SK-N-SH (cell line): ENCODE measurements at places on chromosomes 4 and X.

DNA sequence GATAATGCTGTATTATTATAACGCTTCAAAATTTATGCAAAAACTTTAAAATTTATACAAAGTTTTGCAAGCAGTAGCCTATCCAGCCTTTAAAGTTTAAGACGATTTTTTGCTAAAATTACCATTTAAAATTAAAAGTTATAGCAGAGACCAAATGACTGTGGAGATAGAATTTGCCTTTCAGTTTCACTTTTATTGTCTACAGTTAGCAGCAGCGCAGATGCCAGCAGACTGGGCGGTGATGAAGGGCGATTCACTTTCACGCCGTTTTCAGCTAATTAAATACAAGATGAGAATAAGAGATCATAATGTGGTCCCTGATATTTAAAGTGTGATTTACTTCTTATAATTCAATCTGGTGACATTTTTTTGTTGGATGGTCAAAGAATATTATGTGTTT, 1381.5 kb upstream of the ADGRL3 start:
- DNase-seq, result no peak

DNA sequence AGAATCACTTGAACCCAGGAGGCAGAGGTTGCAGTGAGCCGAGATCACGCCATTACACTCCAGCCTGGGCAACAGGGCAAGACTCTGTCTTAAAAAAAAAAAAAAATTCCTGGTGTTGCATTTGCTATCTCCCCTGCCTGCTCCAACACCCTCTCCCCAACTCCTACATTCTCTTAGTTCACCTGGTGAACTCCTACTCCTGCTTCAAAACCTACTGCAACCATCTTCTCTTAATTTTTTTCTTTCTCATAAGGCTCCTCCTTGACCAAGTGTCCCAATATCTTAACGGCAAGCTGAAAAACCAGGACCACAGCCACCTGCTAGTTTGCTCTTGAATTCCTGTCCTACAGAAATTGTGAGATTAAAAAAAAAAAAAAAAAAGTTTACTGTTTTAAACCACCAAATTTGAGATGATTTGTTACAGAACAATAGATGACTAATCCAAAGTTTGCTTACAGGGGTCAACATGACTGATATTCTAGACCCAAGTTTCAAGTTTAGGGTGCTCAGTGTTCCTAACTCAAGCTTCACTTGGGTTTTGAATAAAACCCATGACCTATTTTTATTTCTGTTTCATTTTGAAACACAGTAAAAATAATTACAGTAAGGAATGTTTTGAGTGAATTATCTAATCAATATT, 13.1 kb upstream of the ANXA5 start:
- no peak for DNase-seq

- no peak for DNase-seq
Measured at GRCh38 chr4:7233601-7234000, 41.3 kb downstream of the SORCS2 start.

GRCh38 chrX:112645774-112646173, 34.0 kb downstream of the LHFPL1 start:
- no peak for DNase-seq

DNA sequence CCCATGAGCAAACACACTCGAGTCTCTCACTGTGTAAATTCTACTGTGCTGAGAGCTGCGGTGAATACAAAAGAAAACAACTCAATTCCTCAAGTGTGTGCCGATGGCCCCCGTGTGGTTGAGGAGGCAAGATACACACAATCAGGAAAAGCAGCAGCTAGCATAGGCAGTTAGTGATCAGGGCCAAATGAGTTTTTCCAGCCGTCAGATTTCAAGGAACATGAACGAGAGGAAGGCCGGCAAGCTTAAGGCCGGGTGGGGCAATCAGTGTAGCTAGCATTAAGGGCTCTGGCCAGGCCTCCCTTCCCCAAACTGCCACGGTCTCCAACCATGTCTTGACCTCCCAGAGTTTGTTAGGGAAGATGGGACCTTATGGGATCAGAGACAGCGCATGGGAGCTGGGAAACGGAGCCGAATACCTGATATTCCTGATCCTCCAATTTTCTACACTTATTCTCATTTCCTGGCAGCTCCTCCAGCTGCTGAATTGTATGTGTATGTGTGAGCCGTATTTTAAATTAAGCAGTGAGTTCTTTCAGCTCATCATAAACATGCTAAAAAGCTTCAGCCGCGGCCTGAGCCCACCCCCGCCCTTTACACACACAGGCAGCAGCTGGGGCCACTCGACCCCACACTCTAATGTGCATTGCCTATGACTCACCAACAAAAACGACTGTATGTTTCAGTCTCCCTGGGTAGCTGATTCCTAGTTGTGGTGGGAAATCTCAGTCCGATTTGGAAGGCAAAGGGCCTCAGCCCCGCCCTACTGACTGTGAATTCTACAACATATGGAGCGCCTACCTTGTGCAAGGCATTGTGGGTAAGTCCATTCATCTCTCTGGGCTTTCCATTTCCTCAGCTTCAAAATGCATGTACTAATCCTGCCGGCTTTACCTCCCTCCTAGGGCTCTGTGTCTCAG, 59.9 kb downstream of the RTL9 start:
- DNase-seq, result peak; percentile 22

DNA sequence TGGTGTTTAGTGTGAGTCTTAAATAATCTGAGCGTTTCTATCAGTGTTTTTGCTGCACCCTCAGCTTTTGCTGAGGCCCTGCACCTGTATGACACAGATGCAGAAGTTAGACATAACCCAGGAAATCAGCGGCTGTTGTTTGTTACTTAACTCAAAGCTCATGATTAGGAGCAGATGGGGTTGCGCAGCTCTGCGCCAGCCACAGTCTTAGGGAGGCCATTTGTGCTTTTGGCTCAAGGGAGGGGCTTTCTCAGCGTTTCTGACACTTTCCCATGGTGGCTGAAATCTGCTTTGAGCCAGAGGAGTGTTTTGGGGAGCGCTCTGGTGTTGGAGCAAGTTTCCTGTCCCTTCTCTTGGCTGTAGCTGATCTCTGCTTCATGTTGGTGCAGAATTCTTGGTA, 433.8 kb downstream of the NAF1 start:
- no peak for DNase-seq

GRCh38 chrX:83008415-83008814, 499.7 kb upstream of the POU3F4 start:
- no peak for DNase-seq

DNA sequence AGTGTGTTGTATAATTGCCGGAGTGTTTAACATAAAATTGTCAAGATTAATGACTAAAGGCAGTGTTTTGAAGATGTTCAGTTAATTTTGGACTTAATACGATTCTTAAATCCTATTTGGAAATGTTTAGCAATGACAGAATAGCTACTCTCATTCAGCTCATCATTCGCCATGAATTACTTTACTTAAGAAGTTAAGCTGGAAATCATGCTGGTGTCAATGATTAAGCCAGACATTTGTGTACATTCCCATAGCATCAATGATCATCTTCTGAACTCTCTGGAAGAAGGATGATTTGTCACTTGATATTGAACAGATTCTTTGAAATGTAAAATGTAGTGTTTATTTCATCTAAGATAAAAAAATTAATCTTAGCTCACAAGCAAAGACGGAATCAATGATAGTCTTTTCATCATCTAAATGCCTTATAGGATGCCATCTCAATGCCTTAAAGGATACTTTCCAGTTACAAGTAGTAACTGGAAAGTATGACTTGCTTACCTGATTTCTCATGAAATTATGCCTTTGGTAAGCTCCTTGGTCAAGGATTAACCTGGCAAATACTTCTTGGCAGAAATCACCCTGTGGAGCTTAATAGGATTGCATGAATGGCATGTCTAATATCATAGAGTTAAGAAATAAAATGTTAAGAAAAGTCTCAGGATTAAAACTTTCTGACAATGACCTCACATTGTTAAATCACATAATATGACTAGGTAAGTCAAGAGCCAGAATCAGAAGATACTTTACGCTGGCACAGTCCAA, 515.5 kb upstream of the AGA start:
- no peak for DNase-seq

DNA sequence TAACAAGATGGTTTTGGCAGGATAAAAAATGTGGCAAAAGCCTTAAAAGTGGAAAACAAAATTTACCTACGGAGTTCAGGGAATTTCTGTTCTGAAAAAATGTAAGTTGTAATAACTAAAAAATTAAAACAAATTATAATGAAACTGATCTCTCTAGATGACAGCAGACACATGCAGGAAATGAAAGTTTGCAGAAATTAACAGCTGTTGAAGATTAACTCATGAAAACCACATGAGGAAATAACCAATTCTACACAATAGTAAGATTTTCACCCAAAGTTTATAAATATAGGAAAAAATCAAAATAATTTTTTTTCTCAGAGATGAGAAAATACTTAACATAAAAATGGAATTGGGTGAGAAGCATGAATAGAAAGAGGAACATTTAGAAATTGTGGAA, 47.5 kb upstream of the UGT2B15 start:
- DNase-seq, result no peak

DNA sequence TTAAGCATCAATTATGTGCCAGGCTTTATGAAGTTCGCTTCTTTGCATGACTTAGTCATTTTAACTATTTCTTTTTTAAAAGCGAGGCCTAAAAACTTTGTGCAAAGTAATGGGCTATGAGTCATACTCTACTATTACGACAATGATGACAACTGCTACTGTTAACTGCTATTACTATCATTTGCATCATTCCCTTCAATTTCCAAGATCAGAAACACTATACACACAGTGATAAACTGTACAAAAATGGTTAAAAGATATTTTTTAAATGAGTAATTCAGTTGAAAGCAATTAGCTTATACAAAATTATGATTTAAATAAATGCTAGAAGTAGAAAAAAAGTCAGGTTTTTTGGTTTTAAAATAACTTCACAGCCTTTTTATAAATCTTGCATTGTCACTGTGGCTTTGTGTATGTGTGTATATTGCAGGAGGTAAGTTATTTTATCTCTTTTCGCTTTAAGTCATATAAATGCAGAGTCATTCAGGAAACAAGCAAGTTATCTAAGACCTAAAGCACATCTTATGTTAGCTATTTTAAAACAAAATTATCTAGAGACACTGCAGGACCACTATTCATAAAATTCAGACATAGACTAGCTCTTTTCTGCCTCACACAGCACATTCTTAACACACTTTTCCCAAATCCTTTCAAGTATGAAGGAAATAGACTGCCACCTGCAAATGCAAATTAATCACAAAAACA, 18.5 kb upstream of the CXCL3 start:
- DNase-seq, result no peak

- no peak for DNase-seq
Measured at GRCh38 chr4:126719852-126720251, 912.9 kb upstream of the INTU start.

DNA sequence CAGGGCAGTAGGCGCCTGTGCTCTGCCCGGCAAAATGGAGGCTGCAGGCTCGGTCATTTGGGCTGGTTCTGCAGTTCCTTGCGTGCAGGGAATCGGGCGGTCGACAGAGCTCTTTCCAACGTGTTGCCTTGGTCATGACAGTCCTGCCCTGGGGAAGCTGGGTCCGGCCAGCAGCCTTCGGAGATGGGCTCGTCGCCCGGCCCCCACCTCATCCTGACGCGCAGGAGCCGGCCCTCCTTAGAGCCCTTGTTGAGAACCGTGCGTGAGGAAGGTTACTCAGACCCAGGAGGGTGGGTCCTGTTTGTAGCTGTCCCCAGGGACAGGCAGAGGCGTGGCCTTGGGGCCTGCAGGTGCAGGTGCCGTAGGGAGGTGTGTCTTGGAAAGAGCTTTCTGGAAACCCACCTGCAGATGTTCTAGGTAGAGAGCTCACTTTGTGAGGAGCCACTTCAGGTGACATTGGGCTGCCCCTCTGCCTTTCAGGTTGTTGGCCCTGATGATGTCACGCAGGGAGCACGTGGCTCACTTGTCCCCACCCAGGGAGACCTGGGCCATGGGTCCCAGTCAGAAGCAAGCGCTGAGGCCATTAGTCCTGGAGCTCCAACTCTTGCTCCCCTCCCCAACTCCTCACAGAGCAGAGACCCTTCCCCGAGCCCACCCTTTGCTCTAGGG, 15.2 kb upstream of the HGFAC start:
- no peak for DNase-seq

DNA sequence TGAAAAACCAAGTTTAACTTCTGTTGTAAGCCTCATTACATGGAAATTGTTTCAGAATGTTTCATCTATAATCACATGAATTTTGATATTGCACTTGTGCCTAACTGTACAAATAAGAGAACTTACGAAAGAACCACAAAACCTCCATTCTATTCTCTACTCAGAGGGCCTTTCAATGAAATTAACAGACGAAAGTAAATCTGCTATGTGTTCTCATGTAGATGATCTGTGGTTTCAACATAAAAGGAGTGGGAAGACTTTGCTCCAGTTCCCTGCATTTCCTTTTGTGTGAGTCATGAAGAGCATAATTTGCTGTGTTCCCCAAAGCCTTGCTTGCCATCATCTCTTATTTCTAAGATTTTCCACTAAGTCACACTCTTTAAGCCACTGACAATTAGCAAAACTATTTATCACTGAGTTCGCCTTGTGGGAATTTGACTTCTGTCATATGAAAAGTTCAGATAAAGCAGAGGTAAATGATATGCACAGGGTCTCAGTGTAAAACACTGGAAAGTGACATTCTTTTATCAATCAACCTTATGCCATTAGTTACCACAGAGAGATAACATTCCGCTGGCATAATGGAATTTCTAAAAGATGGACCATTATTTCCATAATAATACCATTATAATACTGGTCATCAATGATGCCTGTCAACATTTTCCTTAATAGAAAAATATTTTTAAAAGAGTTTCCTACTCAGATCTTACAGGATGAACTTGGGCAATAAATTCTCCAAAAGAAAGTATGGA, 329.8 kb downstream of the NR3C2 start:
- DNase-seq, result no peak

DNA sequence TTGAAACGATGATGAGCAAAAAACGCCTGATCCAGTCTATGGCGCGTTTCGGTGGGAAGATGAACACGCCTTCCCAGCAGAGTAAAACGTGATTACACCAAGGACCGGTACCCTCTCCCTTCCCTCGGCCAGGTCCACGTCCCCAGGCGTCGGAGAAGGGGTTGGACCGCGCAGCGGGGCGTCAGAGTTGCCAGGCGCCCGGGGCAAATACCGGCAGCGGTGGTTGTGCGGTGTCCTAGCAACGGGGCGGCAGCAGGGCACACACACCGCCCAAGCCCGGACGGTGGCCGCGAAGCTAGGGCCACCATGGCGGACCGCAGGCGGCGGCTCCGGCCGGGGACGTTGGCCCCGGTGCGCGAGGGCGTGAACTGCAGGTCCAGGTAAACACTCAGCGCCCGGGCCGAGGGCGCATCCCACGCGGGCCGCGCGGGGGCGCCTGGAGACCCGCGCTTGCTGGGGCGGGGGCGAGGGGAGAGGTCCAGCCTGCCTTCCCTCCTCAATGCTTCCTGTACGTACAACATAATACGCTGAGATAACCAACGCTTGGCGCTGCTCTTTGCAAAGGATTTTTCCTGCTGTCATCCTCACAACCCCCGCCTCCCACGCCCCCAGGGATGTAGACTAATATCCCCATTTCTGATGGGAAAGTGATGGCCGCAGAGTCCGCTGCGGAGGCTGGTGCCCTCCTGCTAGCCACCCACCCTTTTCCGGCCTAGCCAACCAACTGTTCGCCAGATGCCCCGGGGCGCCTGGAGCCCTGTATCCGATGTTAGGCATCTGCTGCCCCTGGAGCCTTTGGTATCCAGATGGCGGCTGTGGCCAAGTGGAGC, at the start of gene FAM47E:
FAM47E (plus strand) TSS at position 281 of the 830 bp plus-strand sequence; CDS start at position 307, 26 bp downstream.
- DNase-seq, result peak; percentile 90

GRCh38 chrX:85326234-85327059, 53.0 kb downstream of the POF1B start:
- no peak for DNase-seq
